Stimulated activated CD4-positive, alpha-beta T cell treated with anti-CD3 and anti-CD28 coated beads, Interleukin-12 subunit alpha, Interleukin-12 subunit beta, amount 100 ng/mL, for 4 hours (primary cell): ENCODE measurements at places on chromosomes 13 and 19.

DNA sequence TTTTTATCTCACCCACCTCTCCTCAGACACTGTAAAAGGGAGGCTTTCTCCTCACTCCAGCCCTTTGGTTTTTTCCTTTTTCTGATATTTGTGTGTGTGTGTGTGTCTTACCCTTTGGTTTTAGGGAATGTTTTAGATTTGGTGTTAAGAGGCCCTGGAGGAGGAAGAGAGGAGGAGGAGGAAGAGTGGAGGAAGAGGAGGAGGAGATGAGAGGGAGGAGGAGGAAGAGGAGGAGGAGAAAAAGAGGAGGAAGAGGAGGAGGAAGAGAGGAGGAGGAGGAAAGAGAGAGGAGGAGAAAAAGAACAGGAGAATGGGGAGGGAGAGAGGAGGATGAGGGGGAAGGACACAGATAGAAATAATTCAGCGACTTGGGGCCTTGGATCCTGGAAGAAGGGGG lies 10.5 kb downstream of the KLHL26 start:
- no peak for DNase-seq

DNA sequence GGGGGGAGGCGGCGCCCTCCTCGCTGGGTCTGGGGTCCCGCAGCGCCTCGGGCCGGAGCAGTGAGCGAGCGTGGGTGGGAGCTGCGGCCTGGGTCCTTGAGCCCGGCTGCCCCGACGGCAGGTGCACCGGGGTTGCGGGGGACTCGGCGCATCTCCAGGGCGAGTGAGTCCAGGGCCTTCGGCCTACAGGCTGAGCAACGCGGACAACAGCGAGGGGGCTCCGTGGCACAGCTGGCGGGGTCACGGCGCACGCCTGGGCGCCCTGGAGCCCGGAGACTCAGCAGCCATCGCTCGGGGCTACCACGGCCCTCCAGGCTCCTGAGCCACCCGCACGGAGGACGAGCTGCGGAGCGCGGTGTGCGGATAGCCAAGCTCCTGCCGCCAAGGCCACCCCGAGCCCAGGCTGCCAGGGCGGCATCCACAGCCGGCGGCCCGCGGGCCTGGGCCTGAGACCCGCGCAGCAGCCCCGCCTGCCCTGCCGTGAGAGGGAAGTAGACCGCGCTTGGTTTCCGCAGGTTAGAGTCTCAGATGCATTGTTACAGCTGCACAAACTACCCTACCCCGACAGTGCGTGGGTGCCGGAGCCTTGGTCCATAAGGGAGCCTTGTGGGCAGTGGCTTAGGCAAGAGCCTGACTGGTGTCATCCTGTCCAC lies 253.9 kb upstream of the SGCG start:
- no peak for DNase-seq

GRCh38 chr19:4101496-4101770 lies 22.5 kb downstream of the MAP2K2 start:
- no peak for DNase-seq

DNA sequence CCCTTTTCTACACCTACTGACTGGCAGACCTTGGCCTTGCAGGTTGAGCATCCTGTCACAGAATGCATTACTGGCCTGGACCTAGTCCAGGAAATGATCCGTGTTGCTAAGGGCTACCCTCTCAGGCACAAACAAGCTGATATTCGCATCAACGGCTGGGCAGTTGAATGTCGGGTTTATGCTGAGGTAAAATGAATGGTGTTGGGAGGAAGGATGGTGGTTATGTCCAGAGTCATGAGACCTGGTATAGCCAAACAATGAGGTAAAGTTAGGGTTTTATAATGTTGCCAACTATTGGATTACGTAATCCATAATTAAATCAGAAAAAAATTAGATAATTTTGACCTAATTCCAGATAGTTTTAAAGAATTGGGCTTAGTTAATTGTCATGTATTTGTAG lies 212.5 kb downstream of the PCCA start:
- no peak for DNase-seq

DNA sequence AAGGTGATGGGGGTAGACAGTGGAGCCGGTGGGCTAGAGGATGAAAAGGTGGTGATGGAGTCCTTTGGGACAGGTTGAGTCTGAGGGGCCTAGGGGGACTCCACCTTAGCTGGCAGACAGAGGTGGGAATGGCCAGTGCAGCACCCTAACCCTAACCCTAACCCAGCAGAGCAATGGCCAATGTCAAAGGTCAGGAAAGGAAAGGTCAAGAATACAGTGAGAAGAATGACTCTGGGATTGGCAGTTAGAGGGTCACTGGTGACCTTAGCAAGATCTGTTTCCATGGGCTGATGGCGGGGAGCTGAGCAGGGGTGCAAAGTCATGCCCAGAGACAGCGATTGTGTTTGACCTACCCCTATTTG lies 16.6 kb downstream of the GNA15 start:
- DNase-seq = no peak

GRCh38 chr19:960020-960419 lies 24.1 kb upstream of the WDR18 start:
- no peak for DNase-seq

DNA sequence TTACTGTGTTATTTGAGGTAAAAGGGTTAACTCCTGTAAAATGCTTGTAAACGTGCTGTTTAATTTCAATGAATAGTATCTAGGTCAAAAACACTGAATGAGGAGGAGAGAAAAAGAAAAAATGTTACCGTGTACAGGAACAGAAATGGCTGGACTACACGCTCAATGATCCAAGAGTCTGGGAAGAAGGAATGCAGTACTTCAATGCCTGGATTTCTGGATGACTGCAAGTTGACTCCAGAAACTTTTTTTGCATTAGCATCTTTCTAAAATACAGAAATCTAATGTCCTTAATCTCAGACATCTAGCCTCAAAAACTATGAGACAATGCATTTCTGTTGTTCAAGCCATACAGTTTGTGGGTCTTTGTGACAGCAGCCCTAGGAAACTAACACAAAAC lies 17.4 kb upstream of the IPO5 start:
- no peak for DNase-seq

GRCh38 chr19:45641274-45642105 lies 2.3 kb upstream of the EML2 start:
- peak; percentile 77 for DNase-seq

- no peak for DNase-seq
Observed at GRCh38 chr13:81760316-81760715, 1419.4 kb upstream of the SPRY2 start.
